Muscle of leg (tissue), 16 donors: ENCODE measurements at places on chromosomes 3 and 15. TPM values are rescaled to one million over a fixed set of nuclear protein-coding genes. Genes with fewer than 3 reads are reported as not detected.

DNA sequence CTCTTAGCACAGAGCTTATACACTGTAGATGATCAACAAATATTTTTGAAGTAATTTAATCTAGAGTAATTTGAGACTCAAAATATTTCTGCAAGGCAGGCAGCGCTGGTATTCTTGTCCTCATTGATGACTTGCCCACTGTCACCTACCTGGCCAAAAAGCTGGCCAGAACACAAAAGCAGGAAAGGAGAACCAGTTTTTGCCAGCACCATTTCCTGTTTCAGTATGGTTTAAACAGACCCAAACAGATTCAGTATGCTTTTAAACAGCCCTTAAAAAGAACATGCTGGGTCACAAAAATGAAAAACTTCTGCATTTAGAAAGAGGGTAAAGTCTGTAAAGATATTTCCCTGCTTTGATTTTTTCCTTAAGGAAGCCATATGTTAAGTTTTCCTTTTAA, 42.3 kb upstream of the ZNF280D start:
- no peaks in the 10 kb centered on the region for H3K27me3 ChIP-seq
- no peak overlapping the region for H3K27ac ChIP-seq
- no peak overlapping the region for H3K4me3 ChIP-seq
- H3K4me1 ChIP-seq: peaks cover 3% of the 10 kb centered on the region
- DNase-seq: peak; percentile 56

DNA sequence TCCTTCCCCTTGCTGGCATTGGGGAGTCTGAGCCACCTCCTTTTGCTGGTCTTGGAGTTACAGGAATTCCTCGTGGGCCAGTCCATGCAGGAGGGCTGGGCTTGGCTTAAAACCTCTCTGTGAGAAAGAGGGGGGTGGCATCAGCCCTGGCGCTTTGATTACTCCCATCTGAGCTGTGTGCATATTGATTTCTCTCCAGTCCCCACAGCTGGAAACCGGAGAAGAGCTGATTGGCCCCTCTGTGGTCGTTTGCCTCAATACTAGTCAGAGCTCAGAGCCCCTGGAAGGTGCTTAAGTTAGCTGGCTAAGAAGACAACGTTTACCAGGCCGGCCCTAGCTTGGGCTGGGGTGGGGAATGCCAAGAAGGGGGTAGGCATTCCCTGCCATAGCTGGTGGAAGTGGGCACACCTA, 4.0 kb upstream of the RASGRF1 start:
- no peaks in the 10 kb centered on the region for H3K36me3 ChIP-seq
- peaks cover 18% of the 10 kb centered on the region for H3K4me1 ChIP-seq
- H3K4me3 ChIP-seq: no peak overlapping the region
- H3K27me3 ChIP-seq: peaks cover 54% of the 10 kb centered on the region

- peak; percentile 64 for DNase-seq
- peak overlapping the region; percentile 79 for H3K27ac ChIP-seq
- H3K36me3 ChIP-seq: no peaks in the 10 kb centered on the region
- no peak overlapping the region for H3K4me3 ChIP-seq
- H3K27me3 ChIP-seq: no peaks in the 10 kb centered on the region
These were observed 51.4 kb downstream of the FLNB start for GRCh38 chr3:58059349-58060321.

- DNase-seq: no peak
- no peak overlapping the region for H3K4me3 ChIP-seq
- no peaks in the 10 kb centered on the region for H3K27me3 ChIP-seq
- H3K36me3 ChIP-seq: no peaks in the 10 kb centered on the region
These were observed 32.6 kb downstream of the TM2D3 start for GRCh38 chr15:101619615-101619865.

DNA sequence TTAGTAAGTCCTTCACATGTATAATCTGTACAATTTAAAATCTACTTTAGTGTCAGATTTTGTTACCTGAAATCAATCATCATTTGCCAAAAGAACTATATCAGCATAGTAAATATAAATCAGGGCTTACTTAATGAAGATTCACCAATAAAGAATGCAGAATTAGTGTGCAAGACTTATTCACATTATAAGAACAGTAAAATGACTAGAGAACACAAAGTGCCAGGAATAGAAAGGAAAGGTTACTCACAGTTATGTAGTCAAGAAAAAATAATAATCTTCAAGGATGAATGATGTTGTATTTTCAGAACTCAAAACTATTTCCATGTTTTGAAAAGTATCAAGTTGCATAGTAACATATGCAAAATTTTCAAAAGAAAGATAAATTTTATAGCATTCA, 891.9 kb downstream of the ROBO1 start:
- no peaks in the 10 kb centered on the region for H3K36me3 ChIP-seq
- no peak for DNase-seq
- no peak overlapping the region for H3K27ac ChIP-seq
- H3K27me3 ChIP-seq: no peaks in the 10 kb centered on the region

DNA sequence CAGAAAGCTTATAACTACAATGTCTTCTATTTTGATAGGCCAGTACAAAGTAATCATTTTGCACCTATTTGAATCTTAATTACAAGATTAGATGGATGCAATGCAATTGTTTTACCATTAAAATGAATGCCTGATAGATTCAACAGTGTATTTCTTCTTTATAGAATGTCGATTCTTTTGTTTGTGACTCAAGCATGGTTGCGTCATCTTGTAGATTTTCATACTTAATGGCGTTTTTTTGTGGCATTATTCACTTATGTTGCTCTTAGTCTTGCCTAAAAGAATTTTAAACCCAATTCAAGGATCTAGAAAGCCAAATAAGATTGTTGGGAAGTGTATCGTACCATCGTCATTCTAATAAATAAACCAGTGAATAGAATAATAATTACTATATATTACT, 21.4 kb downstream of the ZBTB38 start:
- no peak overlapping the region for H3K4me3 ChIP-seq
- H3K4me1 ChIP-seq: peaks cover 2% of the 10 kb centered on the region
- no peaks in the 10 kb centered on the region for H3K36me3 ChIP-seq

- no peak overlapping the region for H3K4me3 ChIP-seq
- no peak for DNase-seq
- H3K27ac ChIP-seq: no peak overlapping the region
- no peaks in the 10 kb centered on the region for H3K36me3 ChIP-seq
- H3K27me3 ChIP-seq: peaks cover 8% of the 10 kb centered on the region
These were observed 513.5 kb upstream of the PROK2 start for GRCh38 chr3:72298201-72299152.

- no peaks in the 10 kb centered on the region for H3K27me3 ChIP-seq
- H3K27ac ChIP-seq: no peak overlapping the region
- DNase-seq: peak; percentile 51
- H3K4me3 ChIP-seq: no peak overlapping the region
- H3K4me1 ChIP-seq: no peaks in the 10 kb centered on the region
These were observed 37.7 kb upstream of the LCTL start for GRCh38 chr15:66603301-66604179.

DNA sequence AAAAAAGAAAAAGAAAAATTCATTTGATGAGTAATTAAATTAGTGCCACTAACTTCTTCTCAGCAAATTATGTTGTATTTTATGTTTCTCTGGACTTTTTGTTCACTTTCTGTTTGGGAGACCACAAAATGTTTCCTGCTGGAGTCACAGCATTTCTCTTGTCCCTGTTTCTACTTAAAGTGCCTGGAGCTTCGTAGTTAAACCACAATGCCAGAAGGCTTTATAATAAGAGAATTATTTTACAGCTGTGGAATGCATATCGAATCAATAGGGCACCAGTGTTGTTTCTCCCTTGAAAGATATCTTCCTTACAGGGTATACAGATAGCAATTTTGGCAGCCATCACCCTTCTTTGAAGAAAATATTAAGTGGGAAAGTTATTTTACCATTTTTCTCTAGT, 3.2 kb downstream of the DTWD1 start:
- H3K4me1 ChIP-seq: no peaks in the 10 kb centered on the region
- H3K27me3 ChIP-seq: no peaks in the 10 kb centered on the region
- peaks cover 4% of the 10 kb centered on the region for H3K36me3 ChIP-seq
- DNase-seq: no peak
- no peak overlapping the region for H3K4me3 ChIP-seq

DNA sequence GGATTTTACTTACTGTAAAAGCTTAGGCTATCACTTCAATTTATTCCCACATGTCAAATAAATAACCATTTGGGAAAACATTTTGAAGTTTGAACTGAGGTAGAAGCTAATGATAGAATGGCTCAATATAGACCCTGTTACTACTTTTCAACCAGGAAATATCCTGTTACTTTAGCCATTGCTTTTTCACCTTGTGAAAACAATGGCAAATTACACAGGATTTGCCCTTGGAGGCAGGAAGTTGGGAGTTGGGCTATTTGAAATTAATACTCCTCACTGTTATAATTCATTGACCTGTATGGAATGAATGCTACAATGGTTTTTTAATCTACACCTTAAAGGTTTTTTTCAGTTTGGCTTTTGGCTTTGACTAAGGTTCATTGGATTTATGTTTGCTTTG, 98.1 kb upstream of the UBE2E2 start:
- no peak for DNase-seq
- no peaks in the 10 kb centered on the region for H3K4me1 ChIP-seq
- H3K27ac ChIP-seq: no peak overlapping the region
- H3K27me3 ChIP-seq: no peaks in the 10 kb centered on the region

- H3K4me1 ChIP-seq: peaks cover 9% of the 10 kb centered on the region
- peak; percentile 64 for DNase-seq
- H3K36me3 ChIP-seq: no peaks in the 10 kb centered on the region
- H3K27me3 ChIP-seq: no peaks in the 10 kb centered on the region
- H3K27ac ChIP-seq: peak overlapping the region; percentile 25
- H3K4me3 ChIP-seq: no peak overlapping the region
These were observed 230.7 kb upstream of the TPRG1 start for GRCh38 chr3:188941103-188941502.

GRCh38 chr3:48784426-48785120, 63.1 kb downstream of the PRKAR2A start:
- peaks cover 25% of the 10 kb centered on the region for H3K36me3 ChIP-seq
- no peaks in the 10 kb centered on the region for H3K4me1 ChIP-seq
- no peak for DNase-seq
- no peak overlapping the region for H3K4me3 ChIP-seq
- no peaks in the 10 kb centered on the region for H3K27me3 ChIP-seq
- no peak overlapping the region for H3K27ac ChIP-seq

- no peaks in the 10 kb centered on the region for H3K36me3 ChIP-seq
- H3K4me3 ChIP-seq: no peak overlapping the region
- H3K4me1 ChIP-seq: peaks cover 15% of the 10 kb centered on the region
- H3K27ac ChIP-seq: peak overlapping the region; percentile 51
These were observed 57.7 kb downstream of the SLC12A8 start for GRCh38 chr3:125154800-125155269.

- H3K36me3 ChIP-seq: no peaks in the 10 kb centered on the region
- no peak overlapping the region for H3K27ac ChIP-seq
- H3K27me3 ChIP-seq: peaks cover 2% of the 10 kb centered on the region
- H3K4me3 ChIP-seq: no peak overlapping the region
- H3K4me1 ChIP-seq: no peaks in the 10 kb centered on the region
These were observed 61.0 kb upstream of the CSTA start for GRCh38 chr3:122263974-122264588.

GRCh38 chr15:76648732-76649444, 256.3 kb downstream of the SCAPER start:
- H3K27me3 ChIP-seq: no peaks in the 10 kb centered on the region
- no peaks in the 10 kb centered on the region for H3K4me1 ChIP-seq
- no peak overlapping the region for H3K4me3 ChIP-seq
- peaks cover 10% of the 10 kb centered on the region for H3K36me3 ChIP-seq

DNA sequence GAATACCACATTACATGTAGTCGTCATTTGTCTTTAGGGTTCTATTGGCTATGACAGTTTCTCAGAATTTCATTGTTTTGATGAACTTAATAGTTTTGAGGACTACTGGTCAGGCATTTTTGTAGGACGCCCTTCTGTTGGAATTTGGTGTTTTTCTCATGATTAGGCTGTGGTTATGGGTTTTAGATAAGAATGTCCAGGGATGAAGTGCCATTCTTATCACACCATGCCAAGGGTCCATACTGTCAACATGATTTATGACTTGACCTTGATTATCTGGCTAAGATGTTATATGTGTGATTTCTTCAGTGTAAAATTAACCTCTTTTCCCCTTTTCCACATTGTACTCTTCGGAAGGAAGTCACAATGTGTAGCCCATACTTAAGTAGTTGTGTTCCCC, 135.3 kb downstream of the DIPK2A start:
- no peaks in the 10 kb centered on the region for H3K27me3 ChIP-seq
- no peak for DNase-seq
- peaks cover 3% of the 10 kb centered on the region for H3K4me1 ChIP-seq
- H3K27ac ChIP-seq: no peak overlapping the region

GRCh38 chr15:63615935-63616334, 18.7 kb downstream of the FBXL22 start:
- no peak overlapping the region for H3K27ac ChIP-seq
- DNase-seq: no peak
- H3K4me1 ChIP-seq: peaks cover 16% of the 10 kb centered on the region
- no peaks in the 10 kb centered on the region for H3K27me3 ChIP-seq
- peaks cover 44% of the 10 kb centered on the region for H3K36me3 ChIP-seq

HRH1 gene
- 6.2 TPM for total RNA-seq

SOX14 gene
- total RNA-seq: not detected

RTP3 gene
- total RNA-seq: 0.04 TPM

CMTM8 gene
- total RNA-seq: 0.53 TPM

RLBP1 gene
- total RNA-seq: not detected

TATDN2 gene
- 8.2 TPM for total RNA-seq

CCK gene
- 10.3 TPM for total RNA-seq

PIGX gene
- total RNA-seq: 19.2 TPM

GHSR gene
- not detected for total RNA-seq

DNAH1 gene
- 3.2 TPM for total RNA-seq

SCG3 gene
- 0.04 TPM for total RNA-seq
